ENCODE measurements at places on chromosomes 1 and 21.

- DNase-seq = no peak
Measured at GRCh38 chr1:162709132-162709860, 77.0 kb downstream of the DDR2 start.

DNA sequence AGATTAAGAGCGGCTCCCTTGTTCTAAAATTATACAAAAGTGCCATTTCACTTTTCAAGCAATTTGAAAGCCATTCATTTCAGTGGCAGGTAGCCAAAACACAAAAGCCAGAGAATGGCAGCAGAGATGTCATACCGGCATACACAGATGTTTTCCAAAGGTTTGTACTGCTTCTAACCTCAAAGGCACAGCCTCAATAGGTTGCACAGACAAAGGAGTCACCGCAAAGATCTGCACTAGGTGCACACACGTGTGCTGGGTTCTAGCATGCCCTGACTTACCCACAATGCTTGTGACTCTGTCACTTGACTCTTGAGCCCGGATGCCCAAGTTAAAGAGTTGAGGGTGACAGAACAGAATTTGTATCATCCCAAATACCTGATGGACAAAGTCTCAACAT, 448.9 kb upstream of the ADGRL2 start:
- DNase-seq = no peak

DNA sequence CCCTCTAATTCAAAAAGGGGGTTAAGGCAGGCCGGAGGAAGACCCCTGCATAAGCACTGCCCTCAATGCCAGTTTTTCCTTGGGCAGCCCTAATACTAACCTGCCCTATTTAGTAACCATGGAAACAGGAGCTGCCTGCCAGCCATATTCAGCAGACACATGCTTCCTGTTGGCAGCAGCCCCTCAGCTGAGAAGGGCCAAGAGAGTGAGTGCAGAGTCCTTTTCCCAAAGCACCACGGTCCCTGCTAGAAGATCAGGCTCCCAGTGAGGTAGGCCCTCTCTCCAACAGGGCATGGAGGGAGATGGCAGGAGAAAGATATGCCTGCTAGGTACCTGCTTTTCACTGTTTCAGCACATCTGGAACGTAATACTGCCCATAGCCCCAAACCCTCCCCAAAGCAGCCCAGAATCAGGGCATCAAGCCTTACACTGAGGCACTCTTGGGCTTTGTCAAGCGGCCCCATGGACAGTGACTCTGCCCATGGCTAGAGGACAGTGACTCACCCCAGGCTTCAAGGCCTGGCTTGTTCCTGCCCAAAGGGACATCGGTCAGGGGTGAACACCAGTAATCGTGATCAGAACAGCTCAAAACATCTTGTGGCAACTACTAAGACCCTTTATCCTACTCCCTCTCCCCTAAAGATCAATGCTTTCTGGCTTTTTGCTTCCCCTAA, 64.5 kb downstream of the BCAR3 start:
- DNase-seq = no peak

- no peak for DNase-seq
Measured at GRCh38 chr1:8097077-8097799, 71.1 kb upstream of the ERRFI1 start.

DNA sequence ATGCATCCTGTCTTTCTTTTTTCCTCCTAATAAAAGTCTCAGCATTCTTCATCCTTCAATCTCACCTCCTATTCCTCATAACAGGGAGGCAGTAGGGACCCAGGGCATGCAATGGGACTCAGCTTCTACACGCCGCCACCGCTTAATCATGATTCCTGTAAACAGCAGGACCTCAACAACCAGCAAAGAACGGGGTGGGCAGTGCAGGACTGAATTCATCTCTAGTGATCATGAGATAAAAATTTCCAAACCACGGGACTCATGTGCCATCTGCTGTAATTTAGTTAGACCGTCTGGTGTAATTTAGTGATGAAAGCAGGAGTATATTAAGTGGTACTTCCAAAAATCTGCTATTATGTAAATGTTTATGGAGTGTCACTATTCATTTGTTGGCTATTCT, 5.4 kb downstream of the PRAMEF12 start:
- DNase-seq = no peak

DNA sequence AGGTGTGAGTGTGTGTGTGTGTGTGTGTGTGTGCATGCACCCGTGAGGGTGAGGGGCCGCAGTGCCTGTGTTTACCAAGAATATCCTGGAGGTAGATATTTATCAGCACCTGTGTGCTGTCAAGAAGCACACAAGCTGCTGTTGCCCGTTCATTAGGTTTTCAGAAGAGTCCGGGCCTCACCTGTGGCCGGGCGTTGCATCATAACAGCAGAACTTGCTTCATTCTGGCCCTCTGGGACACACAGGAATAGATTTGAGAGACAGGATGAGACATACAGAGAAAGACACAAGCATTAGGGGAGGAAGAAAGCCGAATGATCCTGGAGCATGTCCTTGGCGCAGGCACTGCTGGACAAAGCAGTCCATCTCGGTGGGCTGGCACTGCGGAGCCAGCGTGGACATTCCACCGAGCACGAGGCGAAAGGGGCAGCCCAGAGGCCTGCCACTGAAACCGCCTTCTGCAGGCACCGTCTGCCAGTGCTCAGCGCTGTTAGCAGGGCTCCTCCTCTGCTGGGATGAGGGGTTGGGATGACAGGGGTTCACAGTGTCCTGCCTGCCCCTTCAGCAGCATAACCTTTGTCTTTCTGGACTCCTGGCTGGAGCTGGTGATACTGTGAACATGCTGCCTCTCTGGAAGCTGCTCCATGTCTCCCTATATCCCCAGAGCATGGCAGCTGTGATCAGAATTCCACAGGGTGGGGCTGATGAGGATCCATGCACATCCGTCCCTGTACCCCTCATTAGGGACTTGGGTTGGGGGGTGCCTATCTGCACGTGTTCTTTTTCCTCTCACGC, 81.1 kb downstream of the PEX14 start:
- DNase-seq = no peak

DNA sequence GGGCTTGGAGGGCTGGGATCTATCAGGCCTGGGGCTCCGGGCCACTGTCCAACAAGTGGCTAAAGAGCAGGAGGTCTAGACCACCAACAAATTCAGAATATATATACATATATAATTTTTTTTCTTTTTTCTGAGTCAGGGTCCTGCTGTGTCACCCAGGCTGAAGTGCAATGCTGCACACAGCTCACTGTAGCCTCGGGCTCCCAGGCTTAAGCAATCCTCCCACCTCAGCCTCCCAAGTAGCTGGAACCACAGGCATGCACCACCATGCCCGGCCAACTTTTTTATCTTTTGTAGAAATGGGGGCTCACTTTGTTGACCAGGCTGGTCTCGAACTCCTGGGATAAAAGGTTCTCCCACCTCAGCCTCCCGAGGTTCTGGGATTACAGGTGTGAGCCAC, 6.8 kb upstream of the LAPTM5 start:
- DNase-seq = no peak

DNA sequence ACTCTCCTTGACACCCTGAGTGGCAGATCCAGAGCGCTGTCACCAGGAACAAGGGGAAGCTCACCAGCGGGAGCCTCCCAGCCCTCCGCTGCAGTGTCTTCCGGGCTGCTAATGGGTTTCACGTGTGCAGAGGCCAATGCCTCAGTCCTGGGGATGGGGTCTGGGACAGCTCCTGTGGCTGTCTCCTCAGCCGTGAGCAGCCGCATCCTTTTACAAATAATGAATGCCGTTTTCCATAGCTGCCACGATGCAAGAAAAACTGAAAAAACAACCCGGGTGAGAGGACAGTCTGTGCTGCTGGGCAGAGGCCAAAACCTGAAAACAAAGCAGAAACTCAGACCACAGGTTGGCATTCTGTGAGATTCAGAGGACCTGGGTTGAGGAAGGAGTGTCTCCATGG, 212.2 kb upstream of the RAB4A start:
- DNase-seq = no peak

DNA sequence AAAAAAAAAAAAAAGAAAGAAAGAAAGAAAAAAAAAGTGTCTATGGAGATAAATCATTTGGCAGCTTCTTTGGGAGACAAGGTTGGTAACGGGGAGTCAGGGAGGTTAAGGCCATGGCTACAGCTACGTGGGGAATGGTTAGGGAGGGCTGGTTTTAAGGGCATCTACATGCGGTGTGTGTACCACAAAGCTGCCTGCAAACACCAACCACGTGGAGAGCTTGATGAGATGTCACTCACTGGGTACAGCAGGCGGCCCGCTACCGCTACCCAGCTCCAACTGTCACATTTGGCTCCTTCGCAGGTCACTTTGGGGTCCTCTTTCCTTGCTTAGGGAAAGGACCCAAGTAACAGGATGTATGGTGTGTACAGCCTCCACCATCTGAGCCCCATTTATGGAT, 4.2 kb downstream of the NPPB start:
- no peak for DNase-seq

GRCh38 chr1:84289169-84289785, 12.2 kb upstream of the SAMD13 start:
- no peak for DNase-seq

DNA sequence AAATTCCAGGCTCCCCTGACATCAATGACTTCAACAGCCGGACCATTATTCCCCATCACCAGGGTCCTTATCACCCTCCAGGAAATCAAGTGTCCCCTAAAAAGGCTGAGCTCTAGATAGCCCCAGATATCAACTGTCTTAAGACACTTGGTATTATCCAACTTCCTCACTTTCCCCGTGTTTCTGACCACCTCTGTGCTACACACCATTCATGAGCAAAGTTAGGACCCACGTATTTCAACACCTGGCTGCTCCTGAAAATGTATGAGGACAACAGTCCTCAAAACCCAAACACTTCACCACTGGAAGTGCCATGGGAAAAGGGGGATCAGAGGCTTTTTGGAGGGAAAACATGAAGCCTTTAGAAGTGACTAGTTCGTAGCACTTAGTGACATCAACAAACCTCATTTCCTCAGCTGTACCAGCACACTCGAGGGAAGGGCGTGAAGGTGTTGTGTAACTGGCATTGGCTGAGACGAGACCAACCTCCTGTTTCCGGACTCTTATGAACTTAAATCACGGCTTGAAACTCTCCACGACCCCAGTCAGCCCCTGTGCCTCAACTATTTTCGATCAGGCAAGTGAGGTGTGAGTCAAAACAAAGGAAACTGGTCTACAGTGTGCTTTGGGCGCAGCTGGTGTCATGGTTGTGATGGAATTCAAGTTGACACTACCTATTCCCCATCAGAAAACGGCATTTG, 4.1 kb upstream of the CHD5 start:
- no peak for DNase-seq

- DNase-seq = no peak
Measured at GRCh38 chr1:64192290-64192689, 11.1 kb upstream of the UBE2U start.

DNA sequence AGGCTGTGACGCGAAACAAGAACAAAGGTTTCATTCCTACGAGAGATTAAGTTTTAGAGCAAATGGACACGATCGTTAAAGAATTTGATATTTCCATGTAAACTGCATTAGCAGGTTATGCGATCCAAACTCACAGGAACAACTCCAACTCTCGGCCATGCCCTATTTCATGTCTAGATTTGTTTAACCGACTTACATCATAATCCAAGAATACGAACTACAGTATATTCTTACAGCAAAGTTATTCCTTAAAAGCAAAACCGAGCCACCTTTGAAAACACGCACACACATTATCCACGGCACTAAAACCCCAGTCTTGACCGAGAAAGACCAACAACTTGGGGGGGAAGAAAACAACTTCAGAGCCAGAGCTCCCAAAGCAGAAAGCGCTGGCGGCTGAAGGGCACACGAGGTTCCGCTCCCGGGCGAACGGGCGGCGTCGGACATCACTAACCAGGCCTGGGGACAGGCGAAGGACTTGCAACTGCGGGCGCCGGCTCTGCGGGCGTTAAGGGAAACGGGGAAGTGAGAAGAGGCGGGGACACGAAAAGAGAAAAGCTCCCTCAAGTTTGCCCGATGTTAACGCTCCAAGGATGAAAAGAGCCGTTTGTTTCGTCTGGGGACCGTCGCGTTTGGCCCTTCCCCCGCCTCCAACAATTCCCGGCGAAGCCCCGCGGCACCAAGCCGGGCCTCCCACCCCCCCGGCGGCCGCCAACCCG, 690 bp downstream of the B3GALNT2 start:
- no peak for DNase-seq

GRCh38 chr1:93349231-93350135, 3.8 kb downstream of the DR1 start:
- DNase-seq = no peak

- no peak for DNase-seq
Measured at GRCh38 chr1:158020886-158021620, 27.6 kb downstream of the KIRREL1 start.

- no peak for DNase-seq
Measured at GRCh38 chr1:25773441-25774125, 26.4 kb upstream of the SELENON start.

- no peak for DNase-seq
Measured at GRCh38 chr1:201711811-201712210, 117.1 kb upstream of the IPO9 start.

- DNase-seq = no peak
Measured at GRCh38 chr1:69982992-69983391, 222.4 kb downstream of the LRRC40 start.

DNA sequence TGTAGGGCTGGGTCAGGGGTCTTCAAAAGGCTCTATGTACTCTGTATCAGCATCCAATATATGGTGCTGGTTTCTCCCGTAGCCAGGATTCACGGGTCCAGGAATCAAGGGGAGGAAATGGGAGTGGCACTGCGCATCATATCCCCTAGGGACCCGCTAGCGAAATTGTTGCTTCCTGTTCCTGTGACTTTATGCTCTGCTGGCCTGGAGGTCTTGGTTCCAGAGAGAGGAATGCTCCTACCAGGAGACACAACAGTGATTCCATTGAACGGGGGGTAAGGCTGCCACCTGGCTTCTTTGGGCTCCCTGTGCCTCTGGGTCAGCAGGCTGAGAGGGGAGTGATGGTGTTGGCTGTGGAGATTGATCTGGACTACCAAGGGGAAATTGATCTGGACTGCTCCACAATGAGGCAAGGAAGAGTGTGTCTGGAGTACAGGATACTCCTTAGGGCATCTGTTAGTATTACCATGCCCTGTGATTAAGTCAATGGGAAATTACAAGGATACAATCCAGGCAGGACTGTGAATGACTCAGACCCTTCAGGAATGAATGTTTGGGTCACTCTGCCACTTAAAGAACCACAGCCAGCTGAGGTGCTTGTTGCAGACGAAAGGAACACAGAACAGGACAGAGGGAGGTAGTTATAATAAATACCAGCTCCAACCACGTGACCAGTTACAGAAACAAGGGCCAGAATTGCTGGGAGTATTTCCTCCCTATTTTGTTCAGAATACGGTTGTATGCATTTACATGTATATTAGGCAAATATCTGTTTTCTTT, 10.2 kb downstream of the SPSB1 start:
- no peak for DNase-seq

- DNase-seq = no peak
Measured at GRCh38 chr1:84181350-84182005, 37.4 kb downstream of the PRKACB start.

- DNase-seq = no peak
Measured at GRCh38 chr1:237043846-237044636, 2.1 kb downstream of the RYR2 start.

GRCh38 chr1:26090893-26091292, 20.7 kb upstream of the PDIK1L start:
- DNase-seq = no peak

All from stimulated activated CD8-positive, alpha-beta memory T cell treated with anti-CD3 and anti-CD28 coated beads, Interleukin-15, amount 100 ng/mL, for 24 hours (primary cell).